ENCODE measurements at places on chromosomes 3 and 15. TPM values are rescaled to one million over a fixed set of nuclear protein-coding genes. Genes with fewer than 3 reads are reported as not detected.
A peak's percentile ranks its signal among the peaks of the same experiment; 100 is the strongest.

The EFL1 gene
- total RNA-seq, result 25.1 TPM

The SCG5 gene
- not detected for total RNA-seq

GRCh38 chr3:66154444-66154861 lies 66.3 kb upstream of the SLC25A26 start:
- no peaks in the 10 kb centered on the region for H3K27me3 ChIP-seq
- no peaks in the 10 kb centered on the region for H3K36me3 ChIP-seq
- peaks cover 15% of the 10 kb centered on the region for H3K4me1 ChIP-seq
- DNase-seq, result no peak
- no peak overlapping the region for H3K27ac ChIP-seq

The FEZF2 gene
- total RNA-seq, result not detected

The CKMT1A gene
- not detected for total RNA-seq

DNA sequence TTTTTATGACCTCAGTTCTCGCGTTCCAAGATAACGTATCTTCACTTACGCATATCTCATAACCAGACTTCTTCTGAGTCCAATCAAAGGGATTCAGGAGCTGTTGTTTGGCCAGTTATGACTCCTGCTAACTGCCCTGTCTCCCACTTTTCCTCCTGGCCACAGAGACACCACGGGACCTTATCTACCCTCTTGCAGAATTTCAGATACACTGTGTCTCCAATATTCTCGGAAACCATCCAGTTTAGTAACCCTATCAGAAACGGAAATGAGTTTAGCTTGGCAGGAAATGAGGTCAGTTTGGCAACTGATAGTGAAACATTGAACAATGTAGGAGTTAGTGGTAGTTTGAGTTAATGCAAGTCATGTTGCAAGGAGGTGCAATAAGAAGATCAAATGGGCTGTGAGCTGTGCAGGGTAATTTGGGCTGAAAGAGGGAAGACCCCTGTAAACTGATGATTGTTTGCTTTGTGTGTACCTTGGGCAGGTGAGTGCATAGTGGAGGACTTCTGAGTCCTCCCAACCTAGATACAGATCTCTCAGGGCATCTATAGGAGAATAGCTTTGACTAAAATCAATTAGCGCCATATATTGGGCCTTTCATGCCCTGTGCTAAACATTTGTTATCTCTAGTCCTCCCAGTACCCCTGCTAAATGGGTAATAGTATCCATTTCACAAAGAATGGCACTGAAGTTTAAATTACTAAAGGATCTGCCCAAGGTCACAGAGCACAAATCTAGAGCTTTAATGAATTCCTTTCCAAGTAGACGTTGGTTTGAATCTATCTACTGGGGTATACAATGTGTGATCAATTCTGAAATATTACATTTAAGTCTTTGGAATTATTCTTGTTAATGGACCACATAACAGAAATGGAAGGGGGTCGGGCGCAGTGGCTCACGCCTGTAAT lies 41.3 kb upstream of the PIK3CB start:
- peak overlapping the region; percentile 35 for H3K27ac ChIP-seq
- no peaks in the 10 kb centered on the region for H3K27me3 ChIP-seq
- DNase-seq, result no peak
- no peaks in the 10 kb centered on the region for H3K4me1 ChIP-seq
- no peak overlapping the region for H3K4me3 ChIP-seq
- H3K36me3 ChIP-seq, result no peaks in the 10 kb centered on the region

GRCh38 chr3:47005212-47006144 lies 26.0 kb downstream of the NBEAL2 start:
- no peak for DNase-seq
- no peaks in the 10 kb centered on the region for H3K4me1 ChIP-seq
- H3K4me3 ChIP-seq, result no peak overlapping the region
- H3K27ac ChIP-seq, result no peak overlapping the region
- no peaks in the 10 kb centered on the region for H3K36me3 ChIP-seq
- no peaks in the 10 kb centered on the region for H3K27me3 ChIP-seq

DNA sequence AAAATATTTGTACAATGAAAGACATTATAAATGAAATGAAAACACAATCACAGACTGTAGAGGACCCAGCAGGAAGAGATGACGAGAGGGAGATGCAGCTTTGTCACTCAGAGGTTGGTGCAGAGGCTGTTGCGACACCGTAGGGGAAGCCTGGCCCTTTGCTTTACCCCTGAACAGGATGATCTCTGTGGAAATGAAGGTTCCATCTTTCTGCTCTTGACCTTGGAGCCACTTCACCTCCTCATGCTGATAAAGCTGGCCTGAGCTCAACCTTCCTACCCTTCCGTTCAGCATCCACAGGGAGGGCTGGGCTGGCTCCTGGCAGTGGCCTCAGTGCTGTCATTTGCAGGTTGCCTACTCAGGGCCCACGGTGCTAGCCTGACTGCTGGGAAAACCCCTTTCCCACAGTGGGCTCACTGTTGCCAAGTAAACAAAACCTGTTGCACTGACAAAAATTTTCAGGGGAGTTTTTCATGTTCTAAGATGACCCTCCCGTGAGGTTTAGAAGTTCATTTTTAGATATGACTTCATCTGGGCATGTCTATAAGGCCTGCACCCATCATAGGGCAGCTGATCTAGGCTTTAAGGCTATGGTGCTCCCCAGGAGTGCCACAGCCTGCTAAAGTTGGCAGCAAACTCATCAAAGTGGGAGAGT lies 3.0 kb upstream of the CD80 start:
- DNase-seq, result no peak
- H3K27ac ChIP-seq, result peak overlapping the region; percentile 66
- no peaks in the 10 kb centered on the region for H3K36me3 ChIP-seq
- no peaks in the 10 kb centered on the region for H3K27me3 ChIP-seq
- no peak overlapping the region for H3K4me3 ChIP-seq

- H3K27ac ChIP-seq, result no peak overlapping the region
- H3K36me3 ChIP-seq, result no peaks in the 10 kb centered on the region
- H3K4me1 ChIP-seq, result no peaks in the 10 kb centered on the region
- no peak overlapping the region for H3K4me3 ChIP-seq
Observed at GRCh38 chr3:17656264-17656663, 86.2 kb downstream of the TBC1D5 start.

Data from gastrocnemius medialis (tissue), 4 donors.